Naive thymus-derived CD4-positive, alpha-beta T cell (primary cell): ENCODE measurements at places on chromosomes 4 and X. TPM values are rescaled to one million over a fixed set of nuclear protein-coding genes. Genes with fewer than 3 reads are reported as not detected.

DNA sequence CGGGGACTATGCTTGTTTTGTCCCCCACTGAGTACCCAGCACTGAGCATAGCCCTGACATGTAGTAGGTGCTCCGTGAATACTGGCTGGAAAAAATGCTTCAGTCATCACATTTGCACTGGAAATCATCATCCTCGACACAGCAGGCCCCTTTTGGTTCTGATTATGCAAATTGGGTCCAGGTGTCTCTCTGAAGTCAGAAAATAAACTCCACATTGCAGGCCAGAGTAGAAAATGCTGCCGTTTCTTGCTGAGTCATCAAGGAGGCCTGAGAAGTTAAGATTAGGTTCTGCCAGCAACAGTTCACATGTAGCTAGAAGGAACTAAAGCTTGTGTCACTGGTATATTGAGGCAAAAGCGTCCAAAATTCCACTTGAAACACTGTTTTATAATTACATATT, 15.0 kb upstream of the STK32B start:
- no peaks in the 10 kb centered on the region for H3K36me3 ChIP-seq
- H3K4me1 ChIP-seq: no peaks in the 10 kb centered on the region
- no peak overlapping the region for H3K27ac ChIP-seq
- H3K27me3 ChIP-seq: no peaks in the 10 kb centered on the region

- H3K4me3 ChIP-seq: no peak overlapping the region
- no peaks in the 10 kb centered on the region for H3K36me3 ChIP-seq
- H3K27me3 ChIP-seq: no peaks in the 10 kb centered on the region
- no peaks in the 10 kb centered on the region for H3K4me1 ChIP-seq
- no peak overlapping the region for H3K27ac ChIP-seq
Observed at GRCh38 chr4:144683516-144683915, 37.6 kb downstream of the HHIP start.

GRCh38 chr4:31160146-31160545, 440.0 kb downstream of the PCDH7 start:
- no peaks in the 10 kb centered on the region for H3K4me1 ChIP-seq
- H3K4me3 ChIP-seq: no peak overlapping the region
- H3K27ac ChIP-seq: no peak overlapping the region
- no peak for DNase-seq

- no peaks in the 10 kb centered on the region for H3K27me3 ChIP-seq
- H3K27ac ChIP-seq: no peak overlapping the region
- H3K36me3 ChIP-seq: no peaks in the 10 kb centered on the region
Observed at GRCh38 chrX:4690521-4690920, 977.1 kb upstream of the PRKX start.

- H3K27me3 ChIP-seq: no peaks in the 10 kb centered on the region
- no peak overlapping the region for H3K4me3 ChIP-seq
- no peak for DNase-seq
- H3K27ac ChIP-seq: no peak overlapping the region
Observed at GRCh38 chrX:111319451-111319850, 49.2 kb upstream of the CAPN6 start.

DNA sequence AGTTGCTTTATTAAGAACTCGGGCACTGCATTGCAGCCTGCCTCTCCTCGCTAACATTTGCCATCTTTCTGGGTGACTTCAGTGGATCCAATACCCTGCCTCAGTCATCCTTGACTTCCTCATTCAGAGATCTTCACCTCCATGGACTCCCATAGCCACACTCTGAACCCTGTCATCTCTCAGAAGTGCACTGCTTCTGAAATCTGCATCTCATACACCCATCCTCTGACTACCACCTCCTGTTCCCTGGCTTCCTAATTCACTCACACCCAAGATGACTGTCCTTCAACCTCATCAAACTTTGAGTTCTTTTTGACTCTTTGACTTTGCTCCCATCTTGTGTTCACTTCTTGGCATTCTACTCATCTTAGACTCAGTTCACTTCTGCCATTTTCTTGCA, 25.3 kb upstream of the CYBB start:
- peaks cover 37% of the 10 kb centered on the region for H3K4me1 ChIP-seq
- H3K36me3 ChIP-seq: no peaks in the 10 kb centered on the region
- DNase-seq: no peak
- H3K27ac ChIP-seq: peak overlapping the region; percentile 26
- H3K27me3 ChIP-seq: no peaks in the 10 kb centered on the region

Gene GDPD2
- not detected for total RNA-seq

- H3K4me3 ChIP-seq: no peak overlapping the region
- H3K36me3 ChIP-seq: peaks cover 16% of the 10 kb centered on the region
- H3K27me3 ChIP-seq: no peaks in the 10 kb centered on the region
- no peak overlapping the region for H3K27ac ChIP-seq
- DNase-seq: no peak
- peaks cover 15% of the 10 kb centered on the region for H3K4me1 ChIP-seq
Observed at GRCh38 chr4:128840711-128841318, 31.3 kb downstream of the JADE1 start.

GRCh38 chrX:54358424-54359211, 772 bp upstream of the WNK3 start:
- DNase-seq: peak; percentile 46
- peak overlapping the region; percentile 52 for H3K4me3 ChIP-seq
- H3K27me3 ChIP-seq: no peaks in the 10 kb centered on the region
- no peak overlapping the region for H3K27ac ChIP-seq
- no peaks in the 10 kb centered on the region for H3K4me1 ChIP-seq

Gene TRIM60
- total RNA-seq: not detected

Gene ZXDB
- 13.3 TPM for total RNA-seq

Gene MAGEC3
- not detected for total RNA-seq

Gene KLHL34
- total RNA-seq: 0.69 TPM

Gene BST1
- total RNA-seq: 0.92 TPM

Gene C4orf50
- 0.87 and 0.92 TPM in 2 replicates for total RNA-seq
